ENCODE measurements at places on chromosomes 11 and 22.
A peak's percentile ranks its signal among the peaks of the same experiment; 100 is the strongest.

DNA sequence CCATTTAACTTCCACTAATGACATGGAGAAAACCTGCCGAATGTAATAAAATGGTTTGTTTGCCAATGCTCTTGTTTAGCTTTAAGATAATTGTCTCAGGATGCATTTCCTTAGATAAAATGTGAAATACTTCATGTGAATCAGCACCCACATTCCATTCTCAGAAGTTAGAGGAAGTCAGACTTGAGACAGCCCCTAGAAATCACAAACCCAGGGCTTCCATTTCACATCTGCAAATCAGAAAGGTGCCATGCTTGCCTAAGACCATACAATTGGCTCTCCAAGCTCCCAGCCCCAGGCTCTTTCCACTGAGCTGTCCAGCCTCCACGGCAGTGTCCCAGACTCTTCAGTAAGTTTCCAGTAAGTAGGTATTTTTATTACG, 35.6 kb upstream of the ADORA2A start:
- no peak for DNase-seq

GRCh38 chr11:70778883-70779282, 380.6 kb downstream of the CTTN start:
- no peak for DNase-seq

GRCh38 chr11:800473-800872, 2.4 kb upstream of the SLC25A22 start:
- DNase-seq: no peak

DNA sequence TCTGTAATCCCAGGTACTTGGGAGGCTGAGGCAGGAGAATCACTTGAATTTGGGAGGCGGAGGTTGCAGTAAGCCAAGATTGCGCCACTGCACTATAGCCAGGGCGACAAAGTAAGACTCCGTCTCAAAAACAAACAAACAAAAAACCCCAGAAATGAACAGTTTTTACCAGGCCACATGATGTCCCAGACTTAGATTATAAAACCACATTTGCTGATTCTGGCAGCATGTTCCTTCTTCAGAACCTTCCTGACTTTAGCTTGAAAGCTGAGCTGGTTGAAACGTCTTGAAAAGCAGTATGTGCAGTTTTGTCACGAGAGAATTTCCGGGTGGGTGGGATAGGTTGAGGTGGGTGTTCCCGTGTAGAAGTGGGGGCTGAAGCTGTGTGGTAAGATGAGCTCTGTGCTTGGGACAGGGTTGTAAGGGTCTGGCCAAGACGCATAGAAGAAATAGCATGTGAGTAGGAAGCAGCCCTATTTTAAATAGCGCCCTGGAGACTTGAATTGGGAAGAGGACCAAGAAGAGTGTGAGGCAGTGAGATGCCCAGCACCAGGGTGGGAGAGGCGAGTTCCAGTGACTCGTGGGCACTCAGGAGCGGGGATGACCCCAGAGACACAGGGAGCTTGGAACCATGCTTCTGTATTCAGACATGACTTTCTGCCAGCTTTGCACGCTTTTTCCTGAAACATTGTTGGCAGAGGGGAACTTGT, 7.6 kb downstream of the AP2A2 start:
- no peak for DNase-seq

DNA sequence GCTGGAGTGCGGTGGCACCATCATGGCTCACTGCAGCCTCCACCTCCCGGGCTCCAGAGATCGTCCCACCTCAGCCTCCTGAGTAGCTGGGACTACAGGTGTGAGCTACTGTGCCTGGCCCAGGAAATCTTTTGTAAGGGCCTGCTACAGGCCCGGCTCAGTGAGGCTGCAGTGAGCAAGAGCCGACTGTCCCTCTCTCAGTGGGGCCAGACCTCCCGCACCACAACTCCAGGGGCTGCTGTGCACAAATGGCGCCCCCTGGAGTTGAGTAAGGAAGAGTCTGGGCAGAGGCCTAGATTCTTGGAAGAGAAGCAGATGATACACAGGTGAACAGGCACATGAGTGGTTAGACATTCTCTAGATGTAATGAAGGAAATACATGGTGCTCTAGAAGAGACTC, 7.0 kb downstream of the SERHL2 start:
- DNase-seq: no peak

DNA sequence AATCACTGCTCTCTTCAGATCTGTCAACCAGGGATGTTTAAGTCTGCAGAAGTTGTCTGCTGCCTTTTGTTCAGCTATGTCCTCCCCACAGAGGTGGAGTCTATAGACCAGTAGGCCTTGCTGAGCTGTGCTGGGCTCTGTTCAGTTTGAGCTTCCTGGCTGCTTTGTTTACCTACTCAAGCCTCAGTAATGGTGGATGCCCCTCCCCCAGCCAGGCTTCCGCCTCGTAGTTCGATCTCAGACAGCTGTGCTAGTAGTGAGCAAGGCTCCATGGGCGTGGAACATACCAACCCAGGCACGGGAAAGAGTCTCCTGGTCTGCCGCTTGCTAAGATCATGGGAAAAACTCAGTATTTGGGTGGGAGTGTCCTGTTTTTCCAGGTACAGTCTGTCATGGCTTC, 27.6 kb upstream of the CASP12 start:
- DNase-seq: no peak

- DNase-seq: no peak
Observed at GRCh38 chr11:123304828-123305466, 109.9 kb upstream of the CLMP start.

DNA sequence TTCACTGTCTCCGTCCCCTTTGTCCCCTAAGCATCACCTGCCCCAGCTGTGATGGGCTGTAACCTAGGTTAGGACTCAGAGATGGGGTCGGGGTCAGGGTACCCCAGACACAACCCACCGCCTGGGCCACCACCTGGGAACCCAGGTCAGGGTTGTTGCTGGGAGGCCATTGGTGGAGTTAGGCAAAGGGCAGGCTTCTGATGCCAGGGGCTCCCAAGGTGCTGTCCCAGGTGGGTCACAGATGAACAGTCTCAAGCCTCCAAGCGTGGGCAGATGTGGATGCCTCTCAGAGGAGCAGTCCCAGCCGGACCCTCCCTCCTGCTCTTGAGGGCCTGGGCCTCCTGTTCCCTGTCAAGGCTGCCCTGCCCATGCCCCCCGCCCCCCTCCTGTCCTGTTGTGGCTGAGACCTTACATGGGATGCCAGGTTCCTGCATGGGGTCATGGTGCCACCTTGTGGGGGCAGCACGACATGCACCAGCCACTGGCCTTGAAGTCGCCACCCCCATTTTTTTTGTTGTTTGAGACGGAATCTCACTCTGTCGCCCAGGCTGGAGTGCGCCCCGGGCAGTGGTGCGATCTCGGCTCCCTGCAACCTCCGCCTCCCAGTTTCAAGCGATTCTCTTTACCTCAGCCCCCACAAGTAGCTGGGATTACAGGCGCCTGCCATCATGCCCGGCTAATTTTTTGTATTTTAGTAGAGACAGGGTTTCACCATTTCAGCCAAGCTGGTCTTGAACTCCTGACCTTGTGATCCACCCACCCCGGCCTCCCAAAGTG, 12.1 kb downstream of the GATD1 start:
- DNase-seq: peak; percentile 66

DNA sequence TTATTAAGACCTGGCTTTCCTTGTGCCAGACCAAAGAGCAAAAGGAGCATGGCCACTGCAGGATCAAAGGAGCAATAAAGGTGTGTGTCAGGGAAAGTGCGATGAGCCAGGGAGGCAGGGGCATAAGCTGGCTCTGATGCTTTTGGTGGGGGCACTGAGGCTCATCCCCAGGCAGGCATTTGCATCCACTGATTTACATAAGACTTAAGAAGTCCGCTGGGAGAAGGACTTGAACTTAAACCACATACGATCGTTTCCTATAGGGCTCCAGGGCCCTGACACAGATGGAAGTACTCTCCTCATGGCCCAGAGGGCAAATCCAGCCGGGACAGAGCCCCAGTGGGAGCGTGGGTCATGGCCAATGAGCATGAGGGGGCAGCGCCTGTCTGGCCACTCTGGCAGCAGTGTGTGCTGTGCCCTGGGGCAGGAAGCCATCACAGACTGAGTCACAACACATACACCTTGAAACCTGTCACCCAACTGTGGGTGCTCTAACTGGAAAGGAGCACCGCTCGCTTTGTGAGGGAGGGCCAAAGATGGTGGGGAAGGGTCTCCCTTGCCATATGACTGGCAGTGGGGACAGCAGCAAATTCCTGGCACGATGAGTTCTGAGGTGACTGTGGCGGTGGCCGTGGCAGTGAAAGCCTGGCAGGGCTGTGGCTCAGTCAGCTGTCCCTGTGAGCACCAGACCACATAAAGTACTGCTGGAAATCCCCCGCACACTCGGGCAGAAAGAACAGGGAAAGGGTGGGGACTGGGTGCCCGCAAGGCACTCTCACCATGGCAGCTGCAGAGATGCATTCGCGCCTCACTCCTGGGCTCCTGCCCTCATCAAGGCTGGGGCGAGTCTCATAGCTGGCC, 79.4 kb upstream of the LMO1 start:
- DNase-seq: no peak

DNA sequence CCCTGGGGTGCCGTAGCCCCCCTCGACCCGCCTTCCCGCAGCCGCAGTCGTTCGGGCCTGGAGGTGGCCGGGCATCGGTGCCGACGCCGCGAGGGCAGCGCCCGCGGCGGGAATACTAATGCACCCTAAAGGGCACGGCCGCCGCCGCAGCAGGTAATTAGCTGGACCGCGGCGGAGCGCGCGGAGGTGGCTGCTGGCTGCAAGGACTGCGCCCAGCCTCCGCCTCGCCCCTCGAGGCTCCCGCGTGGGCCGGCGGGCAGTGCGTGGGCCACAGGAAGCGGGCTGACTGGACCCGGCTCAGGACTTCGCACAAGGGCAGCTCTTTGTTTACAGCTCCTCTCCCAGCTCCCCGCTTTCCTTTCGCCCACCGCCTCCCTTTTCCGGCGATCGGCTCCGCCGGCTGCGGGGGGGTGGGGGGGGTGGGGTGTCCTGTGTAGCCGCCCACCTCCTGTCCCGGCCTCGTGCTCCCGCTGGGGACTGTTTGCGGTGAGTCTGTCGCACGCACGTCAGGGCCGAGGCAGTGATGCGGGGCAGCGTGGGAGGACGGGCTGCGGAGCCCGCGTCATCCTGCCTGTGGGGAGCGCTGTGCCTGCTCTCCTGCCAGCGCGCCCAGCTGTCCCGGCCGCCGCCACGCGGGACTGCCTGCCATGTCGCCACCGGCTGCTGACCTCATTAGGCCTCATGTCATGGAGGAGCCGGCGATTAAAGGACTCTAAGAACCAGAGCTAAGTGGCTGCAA, 53.2 kb downstream of the GRIK4 start:
- no peak for DNase-seq

- no peak for DNase-seq
Observed at GRCh38 chr11:68020575-68020974, 9.9 kb upstream of the NDUFS8 start.

DNA sequence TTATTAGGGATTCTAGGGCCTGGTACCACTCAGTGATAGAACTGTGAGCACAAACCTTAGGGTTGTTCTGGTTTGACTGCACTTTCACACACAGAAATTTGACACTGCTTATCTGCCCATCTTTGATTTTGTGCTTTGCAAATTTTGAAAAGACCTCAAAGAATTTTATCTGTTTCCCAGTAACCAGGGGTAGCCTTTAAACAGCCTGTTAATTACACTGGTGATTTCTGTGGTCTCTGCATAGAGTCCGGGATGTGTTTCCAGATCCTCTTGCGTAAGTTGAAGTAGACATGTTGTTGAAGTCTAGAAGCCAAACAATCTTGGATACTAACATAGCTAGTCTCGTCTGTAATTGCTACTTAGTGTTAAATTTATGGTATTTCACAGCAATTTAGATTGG, 75.3 kb downstream of the C22orf31 start:
- no peak for DNase-seq

DNA sequence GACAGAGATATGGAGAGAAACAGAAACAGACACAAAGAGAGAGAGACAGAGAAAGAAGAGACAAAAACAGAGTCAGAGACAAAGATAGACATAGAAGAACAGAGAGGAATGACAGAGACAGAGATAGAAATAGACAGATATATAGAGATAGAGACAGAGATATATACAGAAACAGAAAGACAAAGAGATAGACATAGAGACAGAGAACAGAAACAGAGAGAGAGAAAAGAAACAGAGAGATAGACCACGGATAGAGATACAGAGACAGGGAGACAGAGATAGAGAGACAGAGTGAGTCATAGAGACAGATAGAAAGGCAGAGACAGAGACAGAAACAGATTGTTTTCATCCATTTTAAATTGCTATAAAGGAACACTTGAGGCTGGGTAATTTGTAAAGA, 12.3 kb upstream of the MPEG1 start:
- DNase-seq: no peak

DNA sequence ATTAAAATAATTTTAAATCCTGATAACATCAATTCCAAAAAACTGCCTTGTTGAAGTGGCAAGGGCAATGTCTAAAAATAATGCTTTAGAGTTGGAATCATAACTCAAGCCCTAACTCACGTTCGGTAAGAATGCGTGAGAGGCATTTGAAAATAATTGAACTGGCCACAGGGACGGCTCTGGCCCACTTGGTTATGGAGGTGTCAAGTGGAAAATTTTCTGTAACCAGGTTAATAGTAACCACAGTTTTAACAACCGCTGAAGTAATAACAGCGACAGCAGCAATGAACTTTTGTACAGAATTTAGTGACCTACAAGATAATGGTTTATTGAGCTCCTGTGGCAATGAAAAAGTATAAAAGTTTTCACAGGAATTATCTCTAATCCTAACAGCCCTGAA, 79.4 kb downstream of the ETS1 start:
- DNase-seq: no peak

GRCh38 chr11:35589281-35589680, 29.0 kb upstream of the FJX1 start:
- DNase-seq: no peak

- no peak for DNase-seq
Observed at GRCh38 chr11:3796346-3796745, 1.0 kb downstream of the NUP98 start.

GRCh38 chr11:70290361-70291065, 20.0 kb downstream of the PPFIA1 start:
- no peak for DNase-seq

DNA sequence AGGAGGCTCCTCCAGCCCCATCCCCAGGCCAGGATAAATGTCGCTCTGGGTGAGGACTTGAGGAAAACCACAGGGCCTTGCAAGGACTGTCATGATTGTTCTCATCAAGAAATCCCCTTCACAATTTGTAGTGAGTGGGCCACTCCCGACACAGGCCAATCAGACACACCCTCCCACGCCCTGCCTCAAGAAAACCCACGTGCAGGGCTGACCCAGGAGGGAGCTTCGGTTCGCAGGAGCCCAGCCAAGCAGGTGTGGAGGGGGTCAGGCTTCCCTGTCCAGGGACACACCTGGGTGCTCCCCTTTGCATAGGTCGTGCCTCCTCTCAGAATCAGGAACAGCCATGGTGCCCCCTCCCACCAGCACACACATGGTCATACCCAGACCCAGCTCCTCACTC, 43.2 kb downstream of the SHANK2 start:
- no peak for DNase-seq

DNA sequence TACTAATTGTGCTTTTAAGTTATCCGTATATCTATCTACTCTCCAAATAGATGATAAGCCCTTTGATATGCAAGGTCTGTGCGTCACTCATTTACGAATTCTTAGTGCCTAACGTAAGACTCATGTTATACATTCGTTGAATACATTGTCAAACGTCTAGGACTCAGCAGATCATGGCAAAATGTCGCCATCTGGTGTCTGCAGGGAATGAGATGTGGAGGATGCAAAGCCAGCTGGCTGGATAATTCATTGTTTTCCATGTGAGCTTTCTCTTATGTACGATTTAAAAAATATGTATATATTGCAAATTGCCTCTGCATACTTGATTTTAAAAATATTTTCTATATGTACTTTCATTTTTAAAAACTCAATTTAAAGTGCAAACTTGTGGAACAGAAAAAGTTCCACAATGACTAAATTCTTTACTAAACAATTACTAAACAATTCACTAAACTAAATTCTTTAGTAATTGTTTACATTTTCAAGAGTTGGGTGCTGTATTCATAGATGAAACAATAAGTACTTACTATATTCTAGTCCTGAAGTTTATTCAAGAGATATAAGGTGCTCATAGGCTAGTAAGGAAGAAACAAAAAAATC, 33.8 kb downstream of the ZNF202 start:
- DNase-seq: peak; percentile 50
